ENCODE measurements at places on chromosomes 16 and 17. TPM values are rescaled to one million over a fixed set of nuclear protein-coding genes. Genes with fewer than 3 reads are reported as not detected.

GRCh38 chr17:72683506-72684404 lies 408.7 kb downstream of the SLC39A11 start:
- H3K27me3 ChIP-seq, result no peaks in the 10 kb centered on the region
- no peak for DNase-seq
- H3K4me1 ChIP-seq, result no peaks in the 10 kb centered on the region
- peaks cover 5% of the 10 kb centered on the region for H3K36me3 ChIP-seq

DNA sequence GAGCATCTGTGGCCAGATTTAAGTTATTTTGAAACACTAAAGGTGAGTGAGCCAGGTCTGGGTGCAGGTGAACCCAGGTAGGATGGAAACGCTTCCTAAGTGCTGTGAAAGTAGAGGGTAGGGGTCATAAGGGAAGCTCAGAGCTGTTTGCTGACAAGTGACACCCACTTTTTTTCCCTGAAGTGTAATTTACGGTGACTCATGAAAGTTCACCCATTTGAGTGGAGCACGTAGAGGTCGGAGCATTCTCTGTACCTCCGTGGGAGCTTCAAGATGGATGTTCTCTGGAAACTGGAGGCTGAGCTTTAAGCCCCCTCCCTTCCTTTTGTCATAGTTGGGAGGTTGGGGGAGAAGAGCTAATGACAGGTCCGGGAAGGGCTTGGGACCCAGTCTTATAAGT lies 44.3 kb downstream of the MPRIP start:
- H3K36me3 ChIP-seq, result peaks cover 4% of the 10 kb centered on the region
- no peaks in the 10 kb centered on the region for H3K27me3 ChIP-seq
- H3K4me1 ChIP-seq, result peaks cover 36% of the 10 kb centered on the region
- no peak for DNase-seq

DNA sequence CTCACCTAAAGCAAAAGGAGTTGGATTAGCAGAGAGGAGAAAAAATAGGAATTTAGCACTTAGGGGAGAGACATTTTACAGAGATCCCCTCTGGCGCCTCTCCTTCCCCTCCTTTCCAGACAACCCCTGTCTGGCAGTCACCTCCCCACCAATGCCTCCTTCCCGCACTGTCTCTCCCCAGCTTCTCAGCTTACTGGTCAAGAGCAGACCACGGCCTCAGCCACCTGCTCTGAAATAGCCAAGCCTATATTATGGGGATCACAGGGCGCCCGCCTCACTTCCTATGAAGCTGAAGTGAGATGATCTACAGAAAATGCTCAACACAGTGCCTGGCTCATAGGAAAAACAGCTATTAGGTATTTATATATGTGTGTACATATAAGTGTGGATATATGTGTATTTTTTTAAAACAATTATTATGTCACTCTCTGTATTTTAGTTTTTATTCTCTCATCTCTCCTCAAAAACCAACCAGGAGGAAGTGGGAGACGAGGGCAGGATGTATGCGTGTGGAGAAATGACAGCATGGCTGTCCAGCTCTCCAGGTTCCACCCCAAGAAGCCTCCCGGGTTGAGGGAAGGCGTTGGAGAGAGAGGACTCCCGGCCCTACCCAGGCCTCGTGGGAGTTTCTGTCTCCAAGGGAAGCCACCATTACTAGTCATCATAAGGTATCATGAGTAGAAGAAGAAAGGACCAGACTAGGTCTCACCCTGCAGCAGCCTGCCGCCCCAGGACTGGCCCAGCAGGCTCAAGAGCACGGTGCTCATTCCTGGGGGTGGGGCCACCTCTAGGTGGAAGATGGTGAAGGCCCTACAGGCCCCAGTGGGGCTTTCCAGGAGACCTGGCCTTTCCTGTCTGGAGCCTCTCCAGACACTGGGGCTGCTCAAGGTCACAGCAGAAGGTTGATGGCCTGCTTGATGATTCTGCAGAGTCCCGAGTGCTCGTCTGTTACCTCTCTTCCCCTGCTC lies 27.2 kb downstream of the MAP3K14 start:
- peak overlapping the region; percentile 73 for H3K27ac ChIP-seq
- peaks cover 46% of the 10 kb centered on the region for H3K4me1 ChIP-seq
- no peak for DNase-seq
- no peak overlapping the region for H3K4me3 ChIP-seq

- no peaks in the 10 kb centered on the region for H3K4me1 ChIP-seq
- H3K4me3 ChIP-seq, result no peak overlapping the region
- no peak for DNase-seq
- H3K36me3 ChIP-seq, result no peaks in the 10 kb centered on the region
- no peak overlapping the region for H3K27ac ChIP-seq
Observed at GRCh38 chr17:1136748-1137147, 43.0 kb downstream of the ABR start.

GRCh38 chr16:27547134-27547533 lies 2.6 kb downstream of the GTF3C1 start:
- no peaks in the 10 kb centered on the region for H3K27me3 ChIP-seq
- H3K27ac ChIP-seq, result no peak overlapping the region
- H3K4me1 ChIP-seq, result peaks cover 32% of the 10 kb centered on the region
- peaks cover 28% of the 10 kb centered on the region for H3K36me3 ChIP-seq

The GCGR gene
- total RNA-seq, result not detected

GRCh38 chr16:57345021-57345420 lies 13.6 kb upstream of the CCL22 start:
- no peak for DNase-seq
- no peaks in the 10 kb centered on the region for H3K36me3 ChIP-seq
- H3K27me3 ChIP-seq, result peaks cover 42% of the 10 kb centered on the region
- no peak overlapping the region for H3K27ac ChIP-seq
- H3K4me1 ChIP-seq, result peaks cover 21% of the 10 kb centered on the region

The SLC9A5 gene
- 7.7 TPM for total RNA-seq

The HOXB3 gene
- 1.4 TPM for total RNA-seq

DNA sequence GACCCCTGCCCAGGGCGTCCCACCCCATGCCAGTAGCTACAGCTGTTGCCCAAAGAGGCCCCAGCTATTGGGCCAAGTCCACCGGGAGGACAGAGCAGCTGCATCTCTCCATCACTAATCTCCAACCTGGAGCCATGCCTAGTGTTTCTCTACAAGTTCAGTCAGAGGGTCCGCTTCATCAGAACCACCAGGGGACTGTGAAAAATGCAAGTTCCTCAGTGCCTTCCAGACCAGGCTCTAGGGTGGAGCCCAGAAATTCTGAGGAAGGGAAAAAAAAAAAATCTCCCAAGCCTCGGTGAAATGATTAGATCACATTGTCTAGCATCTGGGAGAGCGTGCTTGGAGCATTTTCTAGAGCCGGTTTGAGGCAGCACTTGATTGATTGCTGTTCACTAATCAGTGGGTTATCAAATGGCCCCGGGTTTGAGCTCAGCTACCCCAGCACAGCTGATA lies 22.4 kb upstream of the HERPUD1 start:
- H3K4me3 ChIP-seq, result no peak overlapping the region
- peaks cover 27% of the 10 kb centered on the region for H3K4me1 ChIP-seq
- H3K27me3 ChIP-seq, result no peaks in the 10 kb centered on the region
- no peak for DNase-seq

DNA sequence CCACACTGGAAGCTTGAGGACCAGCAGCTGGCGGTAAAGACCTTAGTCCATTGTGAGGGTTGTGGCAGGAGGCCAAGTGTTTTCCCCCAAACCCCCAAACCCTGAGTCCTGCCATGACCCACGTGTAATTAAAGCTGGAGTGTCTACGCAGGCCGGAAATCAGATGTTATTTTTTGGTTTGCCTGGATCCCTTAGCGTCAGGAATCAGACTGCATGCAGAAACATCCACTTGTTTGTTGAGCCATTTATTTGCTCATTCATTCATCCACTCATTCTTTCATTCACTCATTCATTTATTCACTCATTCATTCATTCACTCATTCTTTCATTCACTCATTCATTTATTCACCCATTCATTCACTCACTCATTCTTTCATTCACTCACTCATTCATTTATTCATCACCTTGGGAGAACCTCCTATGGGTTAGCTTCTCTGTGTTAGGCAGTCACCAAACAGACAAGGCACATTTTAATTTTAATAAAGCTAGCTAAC lies 313.1 kb downstream of the MAF start:
- H3K4me1 ChIP-seq, result peaks cover 39% of the 10 kb centered on the region
- no peaks in the 10 kb centered on the region for H3K36me3 ChIP-seq
- H3K4me3 ChIP-seq, result peak overlapping the region; percentile 5
- DNase-seq, result no peak

GRCh38 chr16:28182183-28182582 lies 29.6 kb downstream of the XPO6 start:
- peaks cover 79% of the 10 kb centered on the region for H3K4me1 ChIP-seq
- H3K36me3 ChIP-seq, result peaks cover 80% of the 10 kb centered on the region
- H3K4me3 ChIP-seq, result peak overlapping the region; percentile 41
- peak overlapping the region; percentile 96 for H3K27ac ChIP-seq

DNA sequence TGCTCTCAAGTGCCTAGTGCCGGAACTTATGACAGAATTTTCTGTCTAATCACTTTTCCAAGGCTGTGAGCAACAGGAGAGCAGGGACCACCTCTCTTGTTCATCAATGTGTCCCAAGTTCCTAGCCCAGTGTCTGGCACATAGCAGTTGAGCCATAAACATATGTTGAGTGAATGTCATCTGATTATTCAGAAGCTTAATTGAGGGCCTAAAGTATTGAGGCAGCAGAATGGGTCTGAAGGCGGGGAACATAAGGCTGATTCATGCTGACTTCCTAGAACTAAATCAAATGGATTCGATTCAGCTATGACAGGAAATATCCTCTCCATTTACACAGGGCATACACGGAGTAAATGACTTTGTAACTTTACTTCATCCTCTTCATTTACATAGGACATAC lies 438.0 kb upstream of the ZFHX3 start:
- H3K27ac ChIP-seq, result no peak overlapping the region
- peaks cover 4% of the 10 kb centered on the region for H3K4me1 ChIP-seq
- no peaks in the 10 kb centered on the region for H3K36me3 ChIP-seq
- peaks cover 20% of the 10 kb centered on the region for H3K27me3 ChIP-seq
- no peak overlapping the region for H3K4me3 ChIP-seq
- no peak for DNase-seq

- no peak overlapping the region for H3K4me3 ChIP-seq
- H3K27ac ChIP-seq, result no peak overlapping the region
- no peak for DNase-seq
- H3K36me3 ChIP-seq, result no peaks in the 10 kb centered on the region
- peaks cover under 1% of the 10 kb centered on the region for H3K4me1 ChIP-seq
- no peaks in the 10 kb centered on the region for H3K27me3 ChIP-seq
Observed at GRCh38 chr17:80246726-80247125, 13.9 kb upstream of the RNF213 start.

The KRT31 gene
- not detected for total RNA-seq

GRCh38 chr16:50550866-50551641 lies 2.9 kb downstream of the NKD1 start:
- peaks cover 9% of the 10 kb centered on the region for H3K4me1 ChIP-seq
- H3K27me3 ChIP-seq, result peaks cover 3% of the 10 kb centered on the region
- H3K27ac ChIP-seq, result no peak overlapping the region
- no peak for DNase-seq
- no peaks in the 10 kb centered on the region for H3K36me3 ChIP-seq
- H3K4me3 ChIP-seq, result no peak overlapping the region
